Activated naive CD8-positive, alpha-beta T cell treated with anti-CD3 and anti-CD28 coated beads for 36 hours (primary cell): ENCODE measurements at places on chromosomes 12 and 14.

- DNase-seq, result no peak
These were observed 42.5 kb upstream of the PPM1H start for GRCh38 chr12:62977418-62977817.

DNA sequence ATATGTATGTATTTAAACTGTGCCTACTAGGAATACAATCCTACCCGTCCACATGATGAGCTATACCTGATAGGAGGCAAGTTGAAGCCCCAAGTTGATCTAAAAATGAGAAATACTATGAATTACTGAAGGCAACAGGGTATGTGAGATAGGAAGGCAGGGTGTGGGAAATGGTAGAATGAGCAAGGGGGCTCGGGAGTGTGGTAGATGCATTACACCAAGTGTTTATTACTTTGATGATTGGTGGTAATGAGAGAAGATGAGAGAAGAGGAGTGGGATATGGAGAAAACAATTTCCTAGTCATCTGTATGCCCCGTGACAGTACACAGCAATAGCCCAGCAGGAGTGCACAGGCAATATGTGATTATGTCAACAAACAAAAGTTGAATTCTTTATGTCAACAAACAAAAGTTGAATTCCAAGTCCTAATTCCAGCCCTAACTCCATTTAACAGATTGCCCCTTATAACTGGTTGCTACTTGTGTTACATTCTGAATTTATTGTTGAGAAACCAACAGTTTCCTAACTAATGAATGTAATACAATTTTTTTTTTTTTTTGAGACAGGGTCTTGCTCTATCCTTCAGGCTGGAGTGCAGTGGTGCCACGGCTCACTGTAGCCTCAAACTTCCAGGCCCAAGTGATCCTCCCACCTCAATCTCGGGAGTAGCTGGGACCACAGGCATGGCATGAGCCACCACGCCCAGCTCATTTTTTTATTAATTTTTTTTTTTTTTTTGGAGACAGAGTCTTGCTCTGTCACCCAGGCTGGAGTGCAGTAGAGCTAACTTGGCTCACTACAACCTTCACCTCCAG lies 2.5 kb downstream of the LPCAT3 start:
- no peak for DNase-seq

DNA sequence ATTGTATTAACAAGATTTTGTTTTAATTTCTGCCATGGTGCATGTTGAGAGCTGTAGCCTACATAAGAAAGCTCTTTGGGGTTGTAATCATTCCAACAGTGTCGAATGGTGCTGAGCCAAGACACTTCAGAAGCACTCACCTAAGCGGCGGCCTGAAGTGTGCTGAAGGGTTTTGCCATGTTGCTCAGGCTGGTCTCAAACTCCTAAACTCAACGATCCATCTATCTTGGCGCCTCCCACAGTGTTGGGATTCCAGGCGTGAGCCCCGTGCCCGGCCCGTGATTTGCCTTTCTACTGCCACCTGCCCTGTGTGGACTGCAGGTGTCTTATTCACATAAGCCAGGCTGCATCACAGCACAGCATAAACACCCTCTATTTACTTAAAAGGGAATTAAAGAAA lies 48.9 kb downstream of the AMN start:
- no peak for DNase-seq

GRCh38 chr12:96197503-96198272 lies 3.5 kb downstream of the ELK3 start:
- no peak for DNase-seq

GRCh38 chr12:130447655-130447965 lies 109.9 kb downstream of the PIWIL1 start:
- no peak for DNase-seq

- no peak for DNase-seq
These were observed 1568.2 kb upstream of the SEL1L start for GRCh38 chr14:83101846-83102245.

DNA sequence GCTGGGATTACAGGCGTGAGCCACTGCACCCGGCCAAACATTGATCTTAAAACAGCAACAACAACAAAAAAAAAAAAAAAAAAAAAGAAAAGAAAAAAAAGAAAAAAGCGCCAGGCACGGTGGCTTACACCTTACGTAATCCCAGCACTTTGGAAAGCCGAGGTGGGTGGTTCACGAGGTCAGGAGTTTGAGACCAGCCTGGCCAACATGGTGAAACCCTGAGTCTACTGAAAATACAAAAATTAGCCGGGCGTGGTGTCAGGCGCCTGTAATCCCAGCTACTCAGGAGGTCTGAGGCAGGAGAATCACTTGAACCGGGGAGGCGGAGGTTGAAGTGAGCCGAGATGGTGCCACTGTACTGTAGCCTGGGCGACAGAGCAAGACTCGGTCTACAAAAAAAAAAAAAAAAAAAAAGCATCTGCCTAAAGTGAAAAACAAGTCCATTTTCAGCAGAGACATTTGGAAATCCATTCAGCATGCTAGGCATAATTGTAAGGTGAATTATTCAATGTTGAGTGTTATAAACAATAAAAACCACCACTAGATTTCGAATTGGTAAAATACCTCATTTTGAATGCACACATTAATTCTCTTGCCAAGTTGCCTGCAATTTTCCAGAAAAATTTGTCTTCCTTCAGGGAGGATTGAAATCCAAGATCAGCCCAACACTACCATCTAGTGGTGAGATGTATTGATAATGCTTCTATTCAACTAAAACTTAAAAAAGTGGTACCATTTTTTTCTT lies 8.0 kb upstream of the CERS5 start:
- DNase-seq, result no peak

- DNase-seq, result no peak
These were observed 3.6 kb upstream of the MORN3 start for GRCh38 chr12:121673013-121673511.

DNA sequence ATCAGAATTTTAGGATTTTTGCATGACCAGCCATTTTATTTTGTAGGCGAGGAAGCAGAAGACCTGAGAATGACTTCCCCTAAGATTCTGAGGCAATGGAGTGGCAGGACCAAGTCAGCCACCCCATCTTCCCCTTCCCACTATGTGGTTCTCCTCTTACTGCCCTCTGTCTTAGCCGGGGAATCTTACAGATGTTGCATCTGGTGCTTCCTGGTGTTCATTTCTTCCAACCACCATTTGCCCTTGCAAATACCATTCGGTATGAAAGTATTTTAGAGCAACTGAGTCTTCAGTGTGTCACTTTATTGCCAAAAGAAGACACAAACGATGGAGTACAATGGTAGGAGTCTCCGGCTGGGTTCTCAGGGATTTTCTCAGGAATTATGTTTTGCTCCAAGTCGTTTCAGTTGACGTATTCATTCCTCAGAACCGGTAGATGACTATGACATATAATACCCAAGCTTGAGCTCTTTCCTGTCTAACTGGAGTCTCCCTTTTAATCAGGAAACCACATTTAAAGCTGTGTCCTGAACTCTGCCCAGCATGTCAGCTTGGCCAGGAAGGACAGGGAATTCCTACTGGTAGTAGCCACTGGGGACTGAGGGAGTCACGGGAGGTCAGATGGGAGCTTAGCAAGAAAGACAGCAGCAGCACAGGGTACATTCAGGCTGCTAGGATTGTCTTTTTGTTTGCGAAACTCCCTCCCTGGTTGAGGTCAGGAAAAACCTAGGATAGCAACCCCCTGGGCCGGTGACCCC lies 87.0 kb downstream of the SAMD4A start:
- DNase-seq, result no peak
